Right ventricle myocardium superior (tissue), 1 donor: ENCODE measurements at places on chromosomes 1 and 21. TPM values are rescaled to one million over a fixed set of nuclear protein-coding genes. Genes with fewer than 3 reads are reported as not detected.

The EXO1 gene
- total RNA-seq = 0.62 TPM

GRCh38 chr21:41900401-41900800, 21.3 kb upstream of the PRDM15 start:
- DNase-seq = no peak

The CYP4Z1 gene
- total RNA-seq = 0.86 TPM

- DNase-seq = no peak
Observed at GRCh38 chr1:29912425-29912824, 676.1 kb downstream of the PTPRU start.

GRCh38 chr1:193504920-193505319, 318.5 kb upstream of the B3GALT2 start:
- no peak for DNase-seq

The IRF6 gene
- total RNA-seq = 31.6 TPM

GRCh38 chr1:240414237-240414636, 197.7 kb downstream of the GREM2 start:
- DNase-seq = no peak

GRCh38 chr1:82466416-82466815, 665.7 kb downstream of the ADGRL2 start:
- no peak for DNase-seq

The RBBP4 gene
- 89.7 TPM for total RNA-seq

GRCh38 chr1:156838972-156839371, 19.9 kb downstream of the INSRR start:
- no peak for DNase-seq

DNA sequence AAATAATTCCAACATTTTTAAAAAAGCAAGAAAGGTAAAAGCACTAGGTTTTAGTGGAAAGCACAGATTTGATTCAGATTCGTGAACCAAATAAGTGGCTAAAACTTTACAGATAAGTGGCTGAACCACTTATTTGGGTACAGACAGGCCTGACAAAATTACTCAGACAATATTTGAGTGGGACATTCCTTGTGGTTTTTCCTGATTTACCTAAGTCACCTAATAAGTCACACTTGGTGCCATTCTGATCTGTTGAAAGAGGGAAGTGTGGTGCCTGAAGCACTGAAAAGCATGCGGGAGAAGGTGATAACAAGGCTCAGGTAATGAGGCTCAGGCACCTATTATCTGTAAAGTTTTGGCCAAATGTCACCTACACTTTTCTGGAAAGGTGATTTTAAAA, 81.6 kb upstream of the CD55 start:
- no peak for DNase-seq

DNA sequence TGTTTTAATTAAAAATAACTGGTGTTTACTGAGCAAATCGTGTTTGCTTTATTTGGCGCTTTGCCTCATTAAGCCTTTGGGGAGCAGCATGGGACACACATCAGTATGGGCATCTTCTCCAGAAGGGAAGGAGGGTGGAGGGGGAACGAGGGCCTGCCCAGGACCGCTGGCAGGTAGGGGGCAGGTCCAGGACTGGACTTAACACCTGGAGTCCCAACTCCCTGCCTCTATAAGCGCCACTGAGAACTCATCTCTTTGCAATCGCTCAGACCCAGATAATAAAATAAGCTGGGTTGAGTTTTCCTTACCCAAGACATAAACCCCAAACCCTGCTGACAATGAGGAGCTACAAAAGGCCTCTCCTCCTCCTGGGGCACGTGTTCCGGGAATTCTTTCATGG, 15.1 kb downstream of the ABCG1 start:
- DNase-seq = no peak

GRCh38 chr1:193479187-193479586, 292.8 kb upstream of the B3GALT2 start:
- DNase-seq = no peak

The CLDN17 gene
- total RNA-seq = not detected

DNA sequence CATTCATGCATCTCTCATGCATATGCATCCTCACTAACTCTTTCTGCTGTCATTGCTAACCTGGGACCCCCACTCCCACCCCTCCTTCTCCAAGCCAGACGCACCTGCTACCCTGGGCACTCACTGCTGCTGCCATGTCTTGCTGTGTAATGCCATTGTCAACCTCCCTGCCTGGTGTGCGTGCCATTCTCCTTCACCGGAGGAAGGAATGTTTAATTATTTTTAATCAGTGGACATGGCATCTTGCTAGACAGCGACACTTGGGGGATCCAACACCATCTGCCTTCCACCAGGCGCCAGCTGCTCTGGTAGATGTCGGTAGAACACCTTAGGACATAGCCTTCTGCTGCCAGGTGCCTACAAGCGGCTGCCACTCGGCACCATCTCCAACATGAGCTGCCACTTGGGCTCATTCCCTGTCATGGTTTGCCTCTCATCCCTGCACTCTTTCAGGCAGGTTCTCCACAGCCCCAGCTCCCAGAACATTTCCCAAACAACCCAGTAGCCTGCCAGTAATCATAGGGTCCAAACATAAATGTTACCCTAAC, 306.9 kb downstream of the TTLL7 start:
- no peak for DNase-seq

GRCh38 chr1:24390924-24391782, 22.4 kb downstream of the STPG1 start:
- peak; percentile 86 for DNase-seq

DNA sequence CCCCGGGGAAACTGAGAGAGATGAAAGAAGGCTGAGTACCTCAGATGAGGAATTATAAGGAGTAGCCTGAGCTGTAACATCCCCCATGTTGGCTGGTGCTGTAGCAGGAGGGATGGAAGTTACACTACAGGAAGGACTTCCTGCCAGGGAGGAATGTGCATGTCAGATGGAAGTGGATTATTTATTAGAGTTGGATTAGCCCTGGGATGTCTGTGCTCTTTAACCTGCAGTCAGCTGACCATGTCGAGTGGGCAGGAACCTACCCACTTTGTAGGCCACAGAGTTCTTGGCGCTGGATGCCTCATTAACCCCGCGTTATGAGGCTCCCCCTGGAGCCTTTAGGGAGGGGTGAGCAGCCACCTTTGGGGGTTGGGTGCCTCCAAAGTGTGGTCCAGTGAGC, 757 bp upstream of the SEMA4A start:
- DNase-seq = no peak

- no peak for DNase-seq
Observed at GRCh38 chr1:110667776-110668175, 7.0 kb downstream of the KCNA3 start.

GRCh38 chr1:60988891-60989290, 93.5 kb upstream of the NFIA start:
- DNase-seq = no peak

The KRTAP11-1 gene
- total RNA-seq = not detected

DNA sequence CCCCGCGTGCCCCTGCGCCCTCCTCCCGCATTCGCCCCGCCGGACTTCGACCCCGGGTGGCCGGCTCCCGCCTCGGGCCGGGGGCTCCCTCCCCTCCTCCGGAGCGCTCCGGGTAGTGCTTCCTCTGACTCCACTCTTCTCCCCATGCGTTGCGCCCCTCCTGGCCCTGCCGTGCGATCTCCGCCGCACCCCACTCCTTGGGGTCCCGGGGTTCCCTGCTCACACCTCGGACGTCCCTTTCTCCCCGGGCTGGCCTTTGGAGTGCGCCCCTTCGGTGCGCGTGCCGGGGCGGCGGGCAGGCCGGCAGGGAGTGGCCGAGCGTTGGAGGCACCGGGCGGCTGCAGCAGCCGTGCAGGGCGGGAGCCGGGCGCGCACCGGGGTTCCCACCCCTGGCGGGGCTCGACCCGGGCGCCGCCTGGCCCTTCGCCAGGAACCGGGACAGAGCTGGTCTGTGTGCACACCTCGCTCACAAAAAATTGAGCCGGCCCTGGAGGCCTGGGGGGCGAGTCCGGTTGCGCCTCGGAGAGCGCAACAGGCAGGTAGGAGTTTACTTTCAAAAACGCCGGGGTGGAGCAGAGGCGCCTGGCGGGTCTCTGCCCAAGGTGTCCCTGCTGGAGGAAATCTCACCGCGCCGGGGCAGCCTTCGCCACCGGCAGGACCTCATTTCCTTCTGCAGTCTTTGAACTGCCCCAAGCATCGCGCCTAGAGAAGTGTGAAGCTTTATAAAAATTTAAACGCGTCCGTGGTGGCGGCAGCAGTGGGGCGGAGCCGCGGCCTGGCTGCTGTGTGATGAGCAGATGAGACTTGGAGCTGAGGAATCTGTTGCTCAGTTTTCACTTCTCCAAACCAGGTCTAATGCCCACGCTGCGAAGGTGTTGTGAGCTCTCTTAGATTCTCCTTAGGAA, 650 bp downstream of the VANGL1 start:
- peak; percentile 66 for DNase-seq

DNA sequence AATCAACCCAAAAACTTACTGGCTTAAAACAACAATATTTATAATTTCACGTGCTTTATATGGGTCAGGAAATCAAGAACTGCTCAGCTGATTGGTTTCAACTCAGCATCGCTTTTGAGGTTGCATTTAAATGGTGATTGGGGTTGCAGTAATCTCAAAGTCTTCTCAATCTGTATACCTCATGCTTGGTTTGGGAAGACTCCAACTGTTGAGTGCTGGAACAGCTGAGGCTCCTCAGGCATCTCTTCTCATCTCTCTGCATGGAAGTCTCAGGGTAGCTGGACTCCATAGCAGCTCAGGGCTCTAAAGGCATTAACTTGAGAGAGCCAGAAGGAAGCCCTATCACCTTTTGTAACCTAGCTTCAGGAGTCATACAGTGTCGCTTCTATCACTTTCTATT, 35.1 kb downstream of the AK5 start:
- DNase-seq = no peak

DNA sequence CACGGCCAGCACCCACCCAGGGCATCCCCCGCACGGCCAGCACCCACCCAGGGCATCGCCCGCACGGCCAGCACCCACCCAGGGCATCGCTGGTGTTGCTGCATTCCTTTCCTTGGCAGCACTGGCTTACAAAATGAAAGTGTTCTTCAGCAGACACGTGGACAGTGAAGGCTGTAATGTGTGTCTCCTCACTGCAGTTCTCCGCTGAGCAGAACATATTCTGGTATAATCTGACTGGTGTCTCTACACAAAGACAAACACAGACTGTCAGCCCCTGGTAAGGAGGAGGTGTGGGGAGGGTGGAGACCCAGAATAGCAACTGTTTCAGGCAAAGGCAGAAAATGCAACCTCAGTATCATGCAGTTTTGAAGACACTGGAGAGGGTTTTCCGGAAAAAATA, 7.3 kb downstream of the LYPD8 start:
- no peak for DNase-seq

DNA sequence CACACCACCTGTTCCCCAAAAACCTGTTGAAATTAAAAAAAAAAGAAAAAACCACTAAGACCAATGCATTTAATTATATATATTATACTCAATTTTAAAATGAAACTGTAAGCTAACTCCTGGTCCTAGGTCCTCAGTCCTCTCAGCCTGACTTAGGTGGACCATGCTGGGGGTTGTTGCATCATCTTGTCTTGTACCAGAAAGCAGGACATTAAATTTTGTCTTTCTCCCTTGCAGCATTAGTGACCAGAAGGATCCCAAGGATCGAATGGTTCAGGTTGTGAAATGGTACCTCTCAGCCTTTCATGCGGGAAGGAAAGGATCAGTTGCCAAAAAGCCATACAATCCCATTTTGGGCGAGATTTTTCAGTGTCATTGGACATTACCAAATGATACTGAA, 97.6 kb downstream of the NRDC start:
- DNase-seq = no peak

DNA sequence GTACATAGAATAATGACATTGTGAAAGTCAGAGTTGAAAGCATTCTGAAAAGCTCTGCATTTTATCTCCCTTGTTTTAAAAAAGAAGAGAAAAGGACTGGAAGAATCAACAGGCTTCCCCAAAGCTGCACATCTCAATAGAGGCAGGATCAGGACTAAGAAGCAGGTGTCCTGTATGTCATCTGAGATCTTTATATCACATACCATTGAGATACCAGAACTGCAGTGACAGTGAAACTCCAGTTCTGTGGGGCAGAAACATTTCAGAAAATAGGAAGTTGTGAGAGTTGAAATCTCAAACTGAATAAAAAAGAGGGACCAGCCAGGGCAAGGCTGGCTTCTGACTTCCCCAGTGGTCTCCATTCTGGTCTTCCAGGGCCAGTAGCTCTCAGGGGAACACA, 33.0 kb upstream of the SH2D1B start:
- DNase-seq = no peak

- DNase-seq = no peak
Observed at GRCh38 chr1:7284839-7285435, 486.2 kb upstream of the VAMP3 start.

The NGF gene
- total RNA-seq = 4.0 TPM

The SHE gene
- total RNA-seq = 11.0 TPM

The ADGRL4 gene
- 18.3 TPM for total RNA-seq

DNA sequence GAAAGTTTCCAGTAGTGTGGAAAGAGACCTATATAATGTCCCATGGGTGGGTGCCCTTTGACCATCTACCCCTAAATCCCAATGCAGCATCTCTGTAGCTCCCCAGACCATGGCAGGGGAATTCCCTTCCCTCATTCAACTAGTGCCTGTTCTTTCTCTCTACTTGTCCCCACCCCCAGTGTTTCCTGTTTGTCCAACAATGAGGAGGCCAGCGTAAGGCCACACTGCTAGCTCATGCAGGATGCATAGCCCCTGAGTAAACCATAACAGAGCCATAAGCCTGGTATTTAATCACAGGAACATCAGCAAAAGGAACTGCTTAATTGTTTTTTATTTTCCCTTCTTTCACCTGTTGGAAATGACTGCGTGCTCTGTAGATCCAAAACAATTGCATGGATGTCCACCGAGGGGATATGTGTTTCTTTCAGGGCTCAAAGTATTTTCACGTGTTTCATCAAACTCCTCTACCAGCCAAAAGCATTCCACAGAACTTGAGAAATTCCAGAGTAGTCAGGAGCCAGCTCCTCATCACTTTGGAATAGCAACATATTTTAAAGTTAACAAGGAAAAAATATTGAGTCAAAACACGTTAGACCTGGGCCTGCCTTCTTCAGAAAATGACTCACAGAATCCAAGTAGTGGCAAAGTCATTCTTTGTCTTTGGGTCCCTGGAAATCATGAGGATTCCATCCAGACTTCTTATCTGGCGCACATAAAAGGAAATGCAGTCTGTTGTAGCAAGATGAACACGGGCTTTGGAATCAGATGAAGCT, 162.5 kb upstream of the SGIP1 start:
- DNase-seq = peak; percentile 39

DNA sequence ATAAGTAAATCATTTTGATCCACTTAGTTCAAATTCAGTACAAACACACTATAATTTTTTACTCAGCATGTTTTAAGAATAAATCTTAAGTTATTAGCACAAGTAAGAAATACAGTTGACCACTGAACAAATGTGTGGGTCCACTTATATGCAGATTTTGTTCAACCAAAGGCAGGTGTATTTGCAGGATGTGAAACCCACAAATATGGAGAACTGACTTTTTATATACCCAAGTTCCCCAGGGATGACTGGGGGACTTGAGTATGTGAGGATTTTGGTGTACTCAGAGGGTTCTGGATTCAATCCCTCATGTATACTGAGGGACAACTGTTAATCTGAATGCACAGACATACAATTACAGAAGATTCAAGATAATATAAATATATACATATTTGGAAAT, 25.7 kb upstream of the ERICH3 start:
- DNase-seq = no peak
